ENCODE measurements at places on chromosomes 12 and 14. TPM values are rescaled to one million over a fixed set of nuclear protein-coding genes. Genes with fewer than 3 reads are reported as not detected.

Gene RTL1
- 0.09 TPM for total RNA-seq

Gene CAPS2
- total RNA-seq, result 7.3 TPM

Gene KRT75
- not detected for total RNA-seq

Gene RAD51AP1
- 48.2 TPM for total RNA-seq

All from neural crest cell (in vitro differentiated cells).